ENCODE measurements at places on chromosomes 12 and 14. TPM values are rescaled to one million over a fixed set of nuclear protein-coding genes. Genes with fewer than 3 reads are reported as not detected.

- H3K4me3 ChIP-seq: no peak overlapping the region
- no peaks in the 10 kb centered on the region for H3K27me3 ChIP-seq
- H3K36me3 ChIP-seq: no peaks in the 10 kb centered on the region
- no peak overlapping the region for H3K27ac ChIP-seq
Observed at GRCh38 chr12:13365748-13366366, 169.3 kb downstream of the EMP1 start.

DNA sequence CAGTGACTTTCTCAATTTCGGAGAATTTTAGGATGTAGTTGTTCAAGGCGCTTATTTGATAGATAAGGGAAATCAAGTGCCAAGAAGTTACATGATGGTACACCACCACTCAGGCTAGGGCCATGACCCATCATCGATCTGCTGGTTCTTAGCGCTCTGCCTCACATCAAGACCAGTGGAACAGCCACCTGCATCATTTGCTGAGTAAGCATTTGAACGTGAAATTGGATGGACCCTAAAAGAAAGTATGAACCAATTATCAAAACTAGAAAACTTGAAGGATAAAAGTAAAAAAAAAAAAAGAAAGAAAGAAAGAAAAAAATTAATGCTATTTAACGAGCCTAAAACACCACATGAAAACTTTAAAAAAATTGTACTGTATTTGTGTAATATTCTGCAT is 27.5 kb upstream of the KRAS start:
- no peak for DNase-seq
- H3K36me3 ChIP-seq: no peaks in the 10 kb centered on the region
- no peak overlapping the region for H3K27ac ChIP-seq

- no peaks in the 10 kb centered on the region for H3K4me1 ChIP-seq
- H3K27ac ChIP-seq: no peak overlapping the region
Observed at GRCh38 chr14:32383364-32384009, 54.4 kb downstream of the AKAP6 start.

The ERGIC2 gene
- 27.2 TPM for total RNA-seq

The IRF9 gene
- total RNA-seq: 78.3 TPM

The TRPV4 gene
- under 0.01 TPM for total RNA-seq

- H3K27ac ChIP-seq: no peak overlapping the region
- H3K27me3 ChIP-seq: no peaks in the 10 kb centered on the region
- H3K36me3 ChIP-seq: no peaks in the 10 kb centered on the region
- peaks cover 35% of the 10 kb centered on the region for H3K4me1 ChIP-seq
Observed at GRCh38 chr12:76762601-76762980, 1.3 kb upstream of the ZDHHC17 start.

- H3K4me1 ChIP-seq: no peaks in the 10 kb centered on the region
- H3K27ac ChIP-seq: no peak overlapping the region
- no peaks in the 10 kb centered on the region for H3K27me3 ChIP-seq
Observed at GRCh38 chr14:20827326-20827725, 24.7 kb upstream of the RNASE1 start.

GRCh38 chr12:6626654-6627283 is 9.0 kb downstream of the LPAR5 start:
- H3K4me3 ChIP-seq: no peak overlapping the region
- no peak overlapping the region for H3K27ac ChIP-seq
- DNase-seq: no peak
- H3K27me3 ChIP-seq: no peaks in the 10 kb centered on the region
- no peaks in the 10 kb centered on the region for H3K4me1 ChIP-seq

- H3K27me3 ChIP-seq: peaks cover 5% of the 10 kb centered on the region
- H3K36me3 ChIP-seq: no peaks in the 10 kb centered on the region
- H3K4me1 ChIP-seq: peaks cover 27% of the 10 kb centered on the region
- H3K27ac ChIP-seq: no peak overlapping the region
- peak overlapping the region; percentile 40 for H3K4me3 ChIP-seq
Observed at GRCh38 chr12:84913129-84913515, 523 bp upstream of the SLC6A15 start.

GRCh38 chr14:76763096-76764041 is 2.1 kb downstream of the VASH1 start:
- peaks cover 53% of the 10 kb centered on the region for H3K4me1 ChIP-seq
- no peaks in the 10 kb centered on the region for H3K36me3 ChIP-seq

DNA sequence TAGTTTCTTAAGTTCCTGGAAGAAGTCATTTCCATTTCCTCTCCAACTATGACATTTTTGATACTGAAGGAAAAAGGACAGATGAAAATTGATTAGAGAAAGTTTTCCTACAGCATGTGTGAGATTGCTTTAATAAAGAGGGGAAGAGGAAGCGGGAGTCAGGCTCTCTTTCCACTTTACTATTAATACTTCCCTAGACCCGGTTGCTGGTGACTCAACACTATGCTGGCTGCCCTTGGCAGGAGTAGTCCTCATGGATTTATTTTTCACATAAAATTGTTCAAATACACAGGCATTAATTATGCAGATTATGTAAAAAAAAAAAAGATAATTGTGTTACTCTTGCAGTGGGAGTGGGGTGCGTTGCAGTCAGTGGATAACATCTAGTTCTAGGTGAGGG is 293.4 kb downstream of the EGLN3 start:
- no peaks in the 10 kb centered on the region for H3K36me3 ChIP-seq
- H3K4me1 ChIP-seq: no peaks in the 10 kb centered on the region
- no peaks in the 10 kb centered on the region for H3K27me3 ChIP-seq

GRCh38 chr12:24414480-24414879 is 465.0 kb upstream of the SOX5 start:
- no peaks in the 10 kb centered on the region for H3K27me3 ChIP-seq
- H3K36me3 ChIP-seq: no peaks in the 10 kb centered on the region
- no peak overlapping the region for H3K27ac ChIP-seq
- no peaks in the 10 kb centered on the region for H3K4me1 ChIP-seq
- H3K4me3 ChIP-seq: no peak overlapping the region
- DNase-seq: no peak

The IFNG-AS1 gene
- total RNA-seq: not detected

DNA sequence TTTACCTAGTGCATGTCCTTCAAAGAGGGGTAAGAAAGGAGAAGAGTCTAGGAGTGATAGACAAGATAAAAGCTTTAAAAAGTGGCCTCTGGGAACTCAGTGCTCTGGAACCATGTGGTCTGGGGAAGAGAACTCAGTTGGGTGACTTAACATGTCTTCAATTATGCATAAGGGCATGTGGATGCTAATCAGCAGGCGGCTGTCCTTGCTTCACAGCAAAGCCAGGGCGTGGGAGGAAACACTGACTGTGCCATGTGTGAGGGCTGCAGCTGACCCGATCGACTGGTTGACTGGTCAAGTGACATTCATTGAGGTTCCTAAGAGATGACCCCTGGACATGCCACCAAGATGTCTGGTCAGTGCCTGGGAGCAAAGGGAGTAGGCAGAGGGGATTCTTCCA is 1053.8 kb downstream of the BCL11B start:
- peak; percentile 86 for DNase-seq
- no peak overlapping the region for H3K27ac ChIP-seq
- no peaks in the 10 kb centered on the region for H3K4me1 ChIP-seq
- no peaks in the 10 kb centered on the region for H3K36me3 ChIP-seq
- H3K27me3 ChIP-seq: no peaks in the 10 kb centered on the region
- H3K4me3 ChIP-seq: no peak overlapping the region

GRCh38 chr14:33844118-33844517 is 106.8 kb downstream of the EGLN3 start:
- peak; percentile 88 for DNase-seq
- no peaks in the 10 kb centered on the region for H3K36me3 ChIP-seq
- no peaks in the 10 kb centered on the region for H3K27me3 ChIP-seq
- no peak overlapping the region for H3K4me3 ChIP-seq
- H3K4me1 ChIP-seq: peaks cover 7% of the 10 kb centered on the region
- no peak overlapping the region for H3K27ac ChIP-seq

- no peak overlapping the region for H3K27ac ChIP-seq
- H3K36me3 ChIP-seq: peaks cover 36% of the 10 kb centered on the region
- no peak overlapping the region for H3K4me3 ChIP-seq
- H3K27me3 ChIP-seq: no peaks in the 10 kb centered on the region
- H3K4me1 ChIP-seq: peaks cover 21% of the 10 kb centered on the region
Observed at GRCh38 chr12:123516216-123516780, 17.2 kb downstream of the RILPL1 start.

The ETFBKMT gene
- total RNA-seq: 2.0 TPM

The MLF2 gene
- 247 TPM for total RNA-seq

DNA sequence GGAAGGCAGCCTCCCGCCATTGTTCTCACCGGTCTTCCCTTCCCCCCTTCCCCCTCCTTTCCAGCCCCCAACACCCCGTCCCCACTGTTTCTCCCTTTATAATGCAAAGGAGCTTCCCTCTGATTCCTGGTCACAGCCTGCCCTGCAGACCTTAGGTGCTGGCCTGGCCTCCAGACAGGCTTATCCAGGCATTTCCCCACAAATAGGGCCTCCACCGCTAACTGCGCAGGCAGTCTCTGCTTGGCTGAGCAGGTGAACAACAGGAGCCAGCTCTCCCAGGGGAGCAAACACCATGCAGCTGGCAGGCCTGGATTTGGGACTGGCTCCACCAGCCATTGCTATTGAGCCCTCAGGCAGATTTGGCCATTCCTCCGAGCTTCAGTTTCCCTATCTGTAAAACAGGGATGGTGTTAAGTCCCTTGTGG is 46.0 kb downstream of the SMIM41 start:
- H3K27me3 ChIP-seq: peaks cover 35% of the 10 kb centered on the region
- peak overlapping the region; percentile 49 for H3K27ac ChIP-seq
- no peak overlapping the region for H3K4me3 ChIP-seq
- H3K36me3 ChIP-seq: no peaks in the 10 kb centered on the region

DNA sequence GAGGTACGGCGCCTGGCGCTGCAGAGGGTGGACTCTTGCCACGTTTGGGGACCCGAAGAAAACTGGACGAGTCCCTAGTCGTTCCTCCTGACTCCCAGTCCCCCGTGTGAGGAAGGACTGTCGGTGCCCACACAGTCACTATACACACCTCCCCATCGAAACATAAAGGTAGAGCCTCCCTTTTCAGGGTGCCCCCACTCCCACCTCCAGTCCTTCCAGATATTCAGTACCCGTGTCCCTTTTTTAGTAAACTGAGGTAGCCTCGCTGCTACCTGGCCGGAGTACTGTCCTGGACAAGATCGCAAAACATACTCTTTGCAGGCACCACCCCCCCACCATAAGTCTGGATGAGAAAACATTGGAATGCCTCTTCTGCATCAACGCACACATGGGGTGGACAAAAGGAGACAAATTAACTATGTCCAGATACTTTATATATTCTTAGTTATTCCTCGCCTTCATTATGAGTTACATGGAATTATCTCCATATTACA is 610 bp upstream of the KMT2D start:
- no peak for DNase-seq
- H3K36me3 ChIP-seq: no peaks in the 10 kb centered on the region
- H3K4me3 ChIP-seq: peak overlapping the region; percentile 100
- peaks cover 27% of the 10 kb centered on the region for H3K4me1 ChIP-seq

GRCh38 chr12:47032644-47033043 is 46.8 kb upstream of the PCED1B start:
- H3K27ac ChIP-seq: no peak overlapping the region
- no peaks in the 10 kb centered on the region for H3K4me1 ChIP-seq
- H3K36me3 ChIP-seq: no peaks in the 10 kb centered on the region
- H3K4me3 ChIP-seq: no peak overlapping the region
- no peaks in the 10 kb centered on the region for H3K27me3 ChIP-seq

DNA sequence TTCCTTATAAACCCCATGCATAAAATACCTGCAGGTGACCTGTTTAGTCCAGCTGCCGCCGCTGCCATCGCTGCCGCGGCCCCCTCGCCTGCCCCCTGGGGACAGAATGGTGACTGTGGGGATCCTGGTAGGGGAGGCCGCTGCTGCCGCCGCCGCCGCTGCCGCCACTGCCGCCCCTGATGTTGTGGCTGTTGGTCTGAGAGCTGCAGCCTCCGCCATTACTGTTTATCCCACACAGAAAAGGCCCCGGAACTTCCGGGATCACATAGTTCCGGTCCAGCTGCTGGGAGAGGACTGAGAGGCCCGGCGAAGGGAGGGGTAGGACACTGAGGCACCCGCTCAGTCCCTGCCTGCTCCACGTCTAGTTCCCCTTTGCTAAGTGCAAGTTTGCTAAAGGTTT is 244.9 kb downstream of the C12orf50 start:
- DNase-seq: no peak
- H3K27ac ChIP-seq: no peak overlapping the region
- no peaks in the 10 kb centered on the region for H3K4me1 ChIP-seq

GRCh38 chr12:95473231-95473883 is 595 bp upstream of the METAP2 start:
- H3K27me3 ChIP-seq: no peaks in the 10 kb centered on the region
- H3K4me3 ChIP-seq: peak overlapping the region; percentile 84
- peak overlapping the region; percentile 96 for H3K27ac ChIP-seq
- no peak for DNase-seq
- peaks cover 5% of the 10 kb centered on the region for H3K36me3 ChIP-seq

The MPHOSPH9 gene
- 15.7 TPM for total RNA-seq

GRCh38 chr14:91554535-91555332 is 44.6 kb upstream of the PPP4R3A start:
- H3K4me1 ChIP-seq: no peaks in the 10 kb centered on the region
- no peaks in the 10 kb centered on the region for H3K36me3 ChIP-seq
- H3K4me3 ChIP-seq: no peak overlapping the region

The KCNJ8 gene
- 17.9 TPM for total RNA-seq

GRCh38 chr14:58027904-58028303 is 124.1 kb downstream of the ARMH4 start:
- no peak for DNase-seq
- H3K36me3 ChIP-seq: no peaks in the 10 kb centered on the region
- no peaks in the 10 kb centered on the region for H3K4me1 ChIP-seq
- H3K4me3 ChIP-seq: no peak overlapping the region

DNA sequence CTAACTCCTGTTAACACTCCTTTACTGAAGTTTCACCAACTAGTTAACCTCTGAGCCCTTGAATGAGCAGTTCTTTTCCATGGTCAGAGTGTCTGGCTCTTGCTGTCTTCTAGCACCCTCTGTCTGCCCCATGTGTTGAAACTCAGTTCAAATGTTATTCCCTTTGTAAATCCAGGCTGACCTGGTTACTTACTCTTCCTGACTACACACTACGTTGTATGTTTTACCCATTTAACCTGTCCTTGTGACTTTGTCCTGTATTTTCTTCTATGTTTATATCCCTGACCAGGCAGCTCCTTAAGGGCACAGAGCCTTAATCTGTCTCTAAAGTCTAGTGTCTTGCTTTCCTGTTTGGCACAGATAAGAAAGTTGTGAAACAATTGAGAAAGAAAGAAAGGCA is 389.0 kb upstream of the RPL10L start:
- H3K27ac ChIP-seq: no peak overlapping the region
- no peaks in the 10 kb centered on the region for H3K27me3 ChIP-seq
- DNase-seq: no peak
- no peaks in the 10 kb centered on the region for H3K4me1 ChIP-seq
- no peaks in the 10 kb centered on the region for H3K36me3 ChIP-seq

DNA sequence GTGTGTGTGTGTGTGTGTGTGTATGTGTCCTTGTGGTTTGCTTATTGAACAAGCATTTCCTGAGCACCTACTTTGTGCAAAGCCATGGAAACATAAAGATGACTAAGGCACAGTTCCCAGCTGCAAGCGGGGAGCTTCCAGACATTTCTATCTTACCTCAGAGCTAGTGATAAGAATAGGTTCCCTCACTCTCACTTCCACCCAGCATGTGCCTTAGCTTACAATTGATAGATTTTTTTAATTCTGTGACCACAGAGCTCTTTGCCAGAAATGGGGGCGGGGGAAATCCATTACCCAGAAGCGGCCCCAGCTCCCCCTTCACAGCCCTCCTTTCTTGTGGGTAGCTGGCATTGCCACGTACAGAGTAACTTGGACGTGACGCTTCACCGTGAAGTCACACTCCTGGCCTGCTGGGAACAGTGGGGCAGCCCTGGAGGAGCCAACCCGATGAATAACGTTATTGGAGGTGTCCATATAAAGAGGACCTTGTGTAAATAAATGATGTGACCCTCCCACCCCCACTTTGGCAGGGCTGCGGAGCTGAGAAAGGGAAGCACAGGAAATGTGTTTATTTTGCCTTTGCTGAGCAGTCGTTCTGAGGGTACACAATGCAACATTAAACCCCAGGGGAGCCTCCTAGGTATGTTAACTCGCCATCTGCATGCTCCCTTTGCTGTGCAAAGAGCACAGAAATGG is 238.9 kb downstream of the CHST11 start:
- no peak for DNase-seq
- H3K36me3 ChIP-seq: no peaks in the 10 kb centered on the region
- no peaks in the 10 kb centered on the region for H3K27me3 ChIP-seq
- H3K4me1 ChIP-seq: peaks cover 9% of the 10 kb centered on the region
- H3K27ac ChIP-seq: no peak overlapping the region

Data from esophagus muscularis mucosa (tissue), 4 donors.